Activated naive CD4-positive, alpha-beta T cell treated with anti-CD3 and anti-CD28 coated beads, Interleukin-2, amount 50 U/mL, for 16 hours (primary cell): ENCODE measurements at places on chromosomes 7 and 10.

DNA sequence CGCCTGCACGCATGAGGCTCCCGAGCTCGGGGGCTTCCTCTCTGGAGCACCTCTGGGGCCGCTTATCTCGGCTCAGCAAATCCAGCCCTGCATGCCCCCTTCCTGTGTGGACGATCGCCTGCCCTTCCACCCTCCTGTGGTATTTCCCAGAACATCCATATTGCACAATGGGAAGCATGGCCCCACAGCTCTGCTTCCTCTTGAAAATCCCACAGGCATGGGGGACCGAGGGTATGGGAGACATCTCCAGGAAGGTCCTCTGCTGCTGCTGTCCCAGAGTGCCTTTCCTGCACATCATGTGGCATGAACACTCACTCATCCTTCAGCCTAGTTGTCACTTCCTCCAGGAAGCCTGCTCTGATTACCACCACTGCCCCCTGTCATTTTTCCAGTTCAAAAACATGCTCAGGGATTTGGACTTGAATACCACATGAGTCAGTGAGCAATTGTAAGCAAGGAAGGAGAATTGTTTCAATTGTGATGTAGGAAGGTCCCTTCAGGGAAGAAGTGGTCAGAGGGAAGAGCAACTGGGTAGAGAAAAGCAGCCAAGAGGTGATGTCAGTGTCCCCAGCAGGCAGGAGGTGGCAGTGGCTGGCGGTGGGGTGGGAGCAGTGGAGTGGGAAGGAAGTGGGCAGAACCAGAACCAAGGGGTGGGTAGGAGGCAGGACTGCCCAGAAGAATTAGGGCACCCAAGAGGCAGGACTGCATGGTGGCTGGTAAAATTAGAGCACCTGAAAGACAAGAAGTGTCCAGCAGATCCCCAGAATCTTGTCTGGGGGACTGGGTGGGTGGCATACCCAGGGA is 67.5 kb upstream of the ZMIZ1 start:
- no peak for DNase-seq

DNA sequence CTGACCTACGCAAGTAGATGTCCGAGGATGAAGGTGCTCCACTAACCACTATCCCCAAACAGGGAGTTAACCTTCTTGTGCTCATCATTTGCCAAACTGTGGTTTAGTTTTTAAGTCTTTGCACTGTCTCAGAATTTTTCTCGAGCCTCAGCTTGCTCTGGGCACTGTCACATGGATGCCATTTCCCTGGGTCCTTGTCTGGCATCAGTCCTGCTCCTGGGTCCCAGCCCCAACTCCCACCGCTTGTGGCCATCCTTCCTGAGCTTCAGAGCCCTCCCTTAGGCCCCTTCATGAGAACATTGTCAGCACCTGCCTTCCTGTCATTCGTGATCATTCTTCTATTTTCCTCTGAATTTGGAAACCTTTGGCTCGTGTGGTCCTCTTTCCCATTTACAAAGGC is 33.8 kb downstream of the C10orf71 start:
- DNase-seq: no peak

DNA sequence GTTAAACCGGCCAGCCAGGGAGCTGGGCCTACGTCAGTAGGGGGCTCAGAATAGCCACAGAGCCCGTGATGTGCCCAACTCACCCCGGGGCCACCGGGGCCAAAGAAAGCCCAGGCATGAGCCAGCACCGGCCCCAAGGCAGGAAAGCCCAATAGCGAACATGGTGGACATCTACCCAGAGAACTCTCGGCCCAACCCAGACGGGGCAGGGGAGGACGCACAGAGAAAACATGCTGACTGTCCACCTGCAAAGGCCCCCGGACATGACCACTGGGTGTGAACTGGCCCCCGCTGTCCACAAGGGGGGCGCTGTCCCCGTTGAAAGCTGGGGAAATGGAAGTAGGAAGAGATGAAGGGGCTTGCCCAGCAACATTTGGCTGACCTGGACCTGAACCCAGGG is 169.2 kb downstream of the PRKAG2 start:
- no peak for DNase-seq

- DNase-seq: no peak
Observed at GRCh38 chr7:2824026-2824677, 20.0 kb downstream of the GNA12 start.

- DNase-seq: no peak
Observed at GRCh38 chr10:36531621-36532020, 593.8 kb upstream of the ANKRD30A start.

DNA sequence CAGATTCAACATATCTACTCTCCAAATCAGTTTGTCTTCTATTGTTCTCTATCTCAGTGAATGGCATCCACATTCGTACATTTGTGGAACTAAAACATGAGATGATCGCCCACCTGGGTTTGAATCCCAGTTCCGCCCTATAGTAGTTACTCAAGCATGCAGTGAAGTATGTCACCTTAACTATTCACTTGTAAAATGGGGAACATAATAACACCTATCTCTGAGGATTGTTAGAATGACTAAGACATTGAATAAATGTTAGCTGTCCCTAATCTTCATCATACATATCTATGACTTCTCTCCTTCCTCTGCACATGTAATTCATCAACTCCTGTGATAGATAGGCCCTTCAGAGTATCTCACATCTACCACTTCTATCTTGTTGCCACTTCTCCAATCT is 24.7 kb downstream of the UBE2D1 start:
- DNase-seq: no peak

DNA sequence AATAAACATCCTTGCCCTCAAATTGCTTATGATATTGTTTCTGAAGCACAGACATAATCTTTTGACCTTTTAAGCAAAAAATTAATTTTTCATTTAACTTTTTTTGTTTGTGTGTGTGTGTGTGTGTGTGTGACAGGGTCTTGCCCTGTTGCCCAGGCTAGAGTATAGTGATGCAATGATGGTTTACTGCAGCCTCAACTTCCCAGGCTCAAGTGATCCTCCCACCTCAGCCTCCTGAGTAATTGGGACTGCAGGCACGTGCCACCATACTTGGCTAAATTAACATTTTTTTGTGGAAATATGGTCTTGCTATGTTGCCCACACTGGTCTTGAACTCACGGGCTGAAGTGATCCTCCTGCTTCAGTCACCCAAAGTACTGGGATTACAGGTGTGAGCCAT is 68.9 kb downstream of the BMPR1A start:
- DNase-seq: no peak

DNA sequence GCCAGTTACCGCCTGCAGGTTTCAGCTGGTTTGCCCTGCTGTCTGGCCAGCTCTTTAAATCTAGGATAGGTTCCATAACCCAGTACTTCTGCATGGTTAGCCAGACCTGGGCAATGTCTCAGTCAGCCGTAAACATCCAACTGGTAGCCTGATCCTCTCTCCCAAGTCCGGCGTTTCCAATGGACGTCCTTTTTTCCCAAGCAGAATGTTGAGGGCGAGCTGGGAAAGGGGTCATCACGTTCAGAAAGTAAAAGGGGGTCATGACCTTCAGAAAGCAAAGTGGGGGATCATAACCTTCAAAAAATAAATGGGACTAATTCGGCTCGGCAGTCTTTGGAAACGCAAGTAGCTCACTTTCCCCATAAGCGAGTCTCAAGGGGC is 430 bp downstream of the PON3 start:
- no peak for DNase-seq

- DNase-seq: no peak
Observed at GRCh38 chr7:142962991-142963390, 828 bp upstream of the KEL start.

DNA sequence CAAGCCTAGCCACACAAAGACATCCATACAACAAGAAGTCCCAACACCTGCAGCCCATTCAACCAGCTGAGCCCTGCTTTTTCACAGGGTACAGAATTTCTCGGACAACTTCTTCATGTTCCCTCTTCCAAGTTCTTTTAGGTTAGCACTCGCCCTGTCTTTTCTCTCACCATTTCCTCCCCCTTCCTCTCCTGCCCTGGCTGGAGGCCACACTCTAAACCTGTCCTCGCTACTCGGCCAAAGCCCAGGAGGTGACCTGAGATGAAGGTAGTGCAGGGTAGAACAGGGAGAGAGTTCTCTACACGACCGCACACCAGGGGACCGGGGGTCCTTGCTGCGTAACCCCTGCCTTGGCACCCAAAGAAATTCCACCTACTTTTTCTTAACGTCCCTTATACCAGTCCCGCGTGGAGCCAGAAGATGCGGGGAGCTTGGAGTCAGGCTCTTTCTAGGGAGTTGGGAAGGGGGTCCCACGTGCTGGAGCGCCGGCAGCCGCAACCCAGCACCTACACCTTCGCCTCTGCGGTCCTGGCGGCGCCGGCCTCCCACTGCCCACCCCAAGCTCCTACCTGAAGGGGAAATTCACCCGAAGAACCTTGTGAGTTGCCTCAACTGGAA is 16.0 kb upstream of the DLX6 start:
- no peak for DNase-seq

- DNase-seq: no peak
Observed at GRCh38 chr7:55247428-55247827, 117.7 kb upstream of the LANCL2 start.

DNA sequence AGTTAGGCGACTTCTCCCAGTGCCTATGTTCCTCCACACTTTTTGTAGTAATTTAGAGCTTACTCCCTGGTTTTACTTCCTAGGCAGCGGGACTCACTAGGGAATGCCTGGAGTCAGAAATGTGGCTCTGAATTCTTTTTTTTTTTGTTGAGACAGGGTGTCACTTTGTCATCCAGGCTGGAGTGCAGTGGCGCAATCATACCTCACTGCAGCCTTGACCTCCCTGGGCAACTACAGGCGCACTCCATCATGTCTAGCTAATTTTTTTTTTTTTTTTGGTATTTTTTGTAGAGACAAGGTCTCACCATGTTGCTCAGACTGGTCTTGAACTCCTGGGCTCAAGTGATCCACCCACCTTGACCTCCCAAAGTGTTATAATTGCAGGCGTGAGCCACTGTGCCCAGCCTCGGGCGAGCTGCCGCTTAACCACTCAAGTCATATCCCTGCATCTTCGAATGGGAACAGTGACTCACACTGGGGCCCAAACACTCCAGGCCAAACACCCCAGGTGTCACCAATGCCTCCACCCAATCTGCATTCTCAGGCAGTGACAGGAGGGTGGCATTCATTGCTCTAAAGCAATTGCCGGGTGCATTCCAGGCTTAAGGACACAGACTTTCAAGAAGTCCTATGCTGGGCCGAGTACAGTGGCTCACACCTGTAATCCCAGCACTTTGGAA is 19.6 kb downstream of the RGS10 start:
- no peak for DNase-seq

DNA sequence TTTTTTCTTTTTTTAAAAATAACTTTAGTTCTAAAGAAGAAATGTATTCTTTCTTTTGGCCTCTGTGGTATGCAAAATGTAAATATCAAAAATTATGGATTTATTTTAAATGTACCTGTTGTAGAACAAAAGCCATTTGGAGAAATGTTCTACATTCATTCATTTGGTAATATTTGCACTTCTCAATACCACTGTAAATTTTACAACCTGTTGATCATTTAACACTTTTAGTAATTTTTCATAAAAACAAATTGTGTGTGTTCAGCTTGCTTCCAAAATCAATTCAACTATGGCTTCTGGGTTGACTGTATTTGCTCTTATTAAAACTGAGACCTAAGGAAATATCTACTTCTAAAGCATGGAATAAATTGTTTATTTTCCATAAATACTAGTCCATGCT is 2.3 kb upstream of the IGF2BP3 start:
- DNase-seq: no peak
